ENCODE measurements at places on chromosomes 4 and X.
A peak's percentile ranks its signal among the peaks of the same experiment; 100 is the strongest.

DNA sequence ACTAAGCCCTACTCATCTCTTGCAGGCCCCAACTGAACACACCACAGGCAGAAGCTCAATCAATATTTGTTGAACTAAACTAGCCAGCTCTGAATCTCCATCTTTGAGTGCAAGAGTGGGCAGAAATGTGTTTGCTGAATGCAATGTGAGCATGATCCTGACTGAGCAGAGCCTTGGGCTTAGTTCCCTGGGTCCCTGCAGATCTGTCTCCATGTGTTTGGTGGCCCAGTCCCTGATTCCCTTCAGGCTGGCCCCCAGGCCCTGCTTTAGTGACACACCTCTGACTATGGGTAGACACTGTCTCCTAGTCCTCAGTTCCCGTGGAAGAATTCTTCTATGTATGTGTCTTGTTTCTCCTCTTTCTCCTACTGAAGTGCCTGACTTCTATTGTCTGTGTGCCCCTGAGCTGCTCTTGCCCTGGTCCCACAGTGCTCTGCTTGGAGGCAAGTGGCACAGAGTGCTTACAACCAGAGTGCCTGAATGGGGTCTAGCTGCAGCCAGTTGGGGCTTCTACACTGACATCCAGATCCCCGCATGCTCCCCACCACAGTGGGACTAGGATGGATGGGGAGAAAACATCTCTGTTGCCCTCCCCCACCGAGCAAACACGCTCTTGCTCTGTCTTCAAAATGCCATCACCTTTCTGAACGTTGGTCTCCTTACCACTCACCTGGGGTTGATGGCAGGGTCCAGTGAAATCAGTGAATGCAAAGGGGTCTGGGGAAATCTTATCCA, 9.3 kb downstream of the PJA1 start:
- no peak for DNase-seq

DNA sequence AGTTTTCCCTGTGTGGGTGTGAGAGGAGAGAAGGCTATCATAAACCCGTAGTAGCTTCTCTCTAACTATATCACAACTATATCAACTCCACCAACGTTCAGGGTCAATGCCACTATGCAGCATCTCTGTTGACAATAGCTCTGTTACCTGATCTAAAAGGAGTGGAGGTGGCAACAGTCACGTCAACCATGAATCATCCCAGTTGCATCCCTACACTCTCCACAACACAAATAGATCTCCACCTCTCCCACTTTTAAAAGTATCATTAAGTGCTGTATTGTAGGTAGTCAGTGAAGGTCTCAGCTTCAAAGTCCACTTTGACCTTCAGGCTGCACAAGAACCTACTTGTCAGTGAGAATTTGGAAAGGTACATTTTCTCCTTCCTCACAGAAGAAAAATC, 600.5 kb upstream of the GRIA3 start:
- no peak for DNase-seq

GRCh38 chr4:41420541-41420940, 117.4 kb upstream of the LIMCH1 start:
- no peak for DNase-seq

GRCh38 chrX:69102612-69103194, 62.5 kb downstream of the PJA1 start:
- DNase-seq = no peak

DNA sequence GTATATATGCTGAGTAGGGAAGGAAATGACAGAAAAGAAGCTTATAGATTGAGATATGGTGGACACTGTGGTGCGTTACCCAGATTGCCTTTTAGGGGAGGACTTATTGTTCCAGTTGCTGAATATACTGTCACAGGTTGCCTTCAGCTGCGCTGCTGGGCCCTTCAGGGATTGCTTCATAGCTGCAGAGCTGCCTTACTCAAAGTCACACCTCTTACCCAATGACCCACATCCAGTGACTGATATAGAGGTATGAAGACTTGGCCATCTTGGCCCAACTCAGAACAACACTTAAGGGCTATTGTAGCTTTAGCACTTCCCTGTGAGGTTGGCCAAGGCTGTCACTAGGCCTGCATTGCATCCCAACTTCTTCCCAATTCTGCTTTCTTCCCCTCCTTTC, 63.4 kb upstream of the TMEM164 start:
- no peak for DNase-seq

DNA sequence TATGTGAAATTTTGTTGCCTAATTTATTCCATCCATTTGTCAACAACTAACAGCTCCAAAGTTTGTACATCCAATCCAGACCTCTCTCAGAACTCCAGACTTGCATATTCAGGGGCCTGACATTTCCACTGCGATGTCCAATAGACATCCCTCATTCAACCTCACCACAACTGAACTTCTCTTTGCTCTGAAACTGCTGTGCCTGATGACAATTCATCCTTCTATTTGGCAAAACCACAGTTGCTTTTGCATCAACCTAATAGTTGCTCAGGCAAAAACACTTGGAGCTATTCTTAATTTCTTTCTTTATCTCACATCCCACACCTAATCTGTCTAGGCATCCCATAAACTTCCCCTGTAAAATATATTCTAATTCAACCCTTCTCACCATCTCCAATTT, 56.5 kb downstream of the ANTXR2 start:
- DNase-seq = no peak

DNA sequence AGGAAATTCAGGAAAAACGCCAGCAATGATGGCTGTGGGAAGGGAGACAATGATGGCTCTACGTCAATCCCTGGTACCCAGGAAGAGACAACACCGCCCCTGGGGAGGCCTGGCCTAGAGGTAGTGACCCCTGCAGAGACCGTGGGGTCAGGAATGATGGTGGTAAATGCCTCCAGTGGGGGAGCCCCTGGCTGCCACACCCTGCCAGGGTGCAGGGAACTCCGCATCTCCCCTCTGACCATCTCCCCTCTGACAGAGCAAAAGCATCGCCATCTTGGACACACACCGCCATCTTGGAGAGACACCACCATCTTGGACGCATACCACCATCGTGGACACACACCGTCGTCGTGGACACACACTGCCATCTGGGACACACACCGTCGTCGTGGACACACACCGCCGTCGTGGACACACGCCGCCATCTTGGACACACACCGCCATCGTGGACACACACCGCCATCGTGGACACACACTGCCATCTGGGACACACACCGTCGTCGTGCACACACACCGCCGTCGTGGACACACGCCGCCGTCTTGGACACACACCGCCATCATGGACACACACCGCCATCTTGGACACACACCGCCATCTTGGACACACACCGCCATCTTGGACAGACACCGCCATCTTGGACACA, 9.9 kb downstream of the ASMTL start:
- DNase-seq = no peak

- peak; percentile 60 for DNase-seq
Measured at GRCh38 chrX:155334486-155335336, at the start of gene CLIC2. CLIC2 (minus strand) TSS chrX:155334614; CDS start chrX:155334427, 187 bp downstream.

DNA sequence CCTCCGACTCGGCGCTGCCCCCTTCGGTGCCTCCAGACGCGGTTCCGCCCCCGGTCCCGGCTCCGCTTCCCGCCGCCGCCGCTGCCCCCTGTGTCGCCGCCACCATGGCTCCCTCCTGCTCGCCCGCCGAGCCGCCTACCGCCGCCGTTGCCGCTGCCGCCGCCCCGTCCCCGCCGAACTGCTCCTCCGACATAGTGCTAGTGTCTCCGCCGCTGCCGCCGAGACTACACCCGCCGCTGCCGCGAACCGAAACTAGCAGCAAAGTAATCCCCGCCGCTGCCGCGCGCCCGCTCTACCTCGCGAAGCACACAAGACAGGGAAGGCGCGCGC, 340 bp downstream of the HNRNPD start:
- no peak for DNase-seq

DNA sequence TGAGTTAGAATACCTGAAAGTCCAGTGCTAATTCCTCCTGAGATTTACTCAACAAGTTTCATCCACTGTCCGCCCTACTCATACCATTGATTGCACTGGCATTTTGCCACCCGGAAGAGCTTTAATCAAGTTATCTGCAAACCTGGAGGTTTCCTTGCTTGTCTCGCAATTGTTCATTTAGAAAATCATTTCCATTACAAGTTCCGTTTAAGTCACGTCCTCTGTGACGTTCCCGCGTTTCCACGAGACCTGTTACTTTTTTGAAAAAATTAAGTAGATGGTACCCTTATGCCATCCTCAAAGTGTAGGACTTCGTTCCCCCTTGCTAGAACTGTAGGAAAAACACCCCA, 761 bp upstream of the FRYL start:
- DNase-seq = peak; percentile 68

- no peak for DNase-seq
Measured at GRCh38 chrX:53458082-53458481, 23.9 kb upstream of the HSD17B10 start.

GRCh38 chr4:140937866-140938265, 181.7 kb upstream of the TBC1D9 start:
- DNase-seq = no peak

GRCh38 chr4:176470671-176471070, 150.9 kb downstream of the SPCS3 start:
- DNase-seq = no peak

- DNase-seq = no peak
Measured at GRCh38 chrX:3142259-3143042, 101.2 kb downstream of the ARSF start.

DNA sequence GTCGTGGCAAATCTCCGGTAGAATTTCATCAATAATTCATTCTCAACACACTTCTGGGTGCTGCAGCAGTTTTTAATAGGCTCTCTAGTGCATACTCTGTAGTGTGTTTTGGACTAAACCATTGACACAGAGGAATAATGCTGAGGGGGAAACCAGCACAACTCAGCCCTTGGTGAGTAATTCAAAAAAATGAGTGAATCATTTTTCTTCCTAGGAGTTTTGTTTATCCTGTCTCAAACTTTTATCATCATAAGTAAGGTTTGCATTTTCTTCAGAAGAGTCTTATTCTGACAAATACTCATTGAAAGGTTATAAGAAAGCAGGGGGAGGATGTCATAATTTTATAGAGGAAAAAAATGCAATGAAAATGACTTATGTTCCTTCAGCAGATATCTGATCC, 2542.7 kb downstream of the PCDH7 start:
- no peak for DNase-seq

DNA sequence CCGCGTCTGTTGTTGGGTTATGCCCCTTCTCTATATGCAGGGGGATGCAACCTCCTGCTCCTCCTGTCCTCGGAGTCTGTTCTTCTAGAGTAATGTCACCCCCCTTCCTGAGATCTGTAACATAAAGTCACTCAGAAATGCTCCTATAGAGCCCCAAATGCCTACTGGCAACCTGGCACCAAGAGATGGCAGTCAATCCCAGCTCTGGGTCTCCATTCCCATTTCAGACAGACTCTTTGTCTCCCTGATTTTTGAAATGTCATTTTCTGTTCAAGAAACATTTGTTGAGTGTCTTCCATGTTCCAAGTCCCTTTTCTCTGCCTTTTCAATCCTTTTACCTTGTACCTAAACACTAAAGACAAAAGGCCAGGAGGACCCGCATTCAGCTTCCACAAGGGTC, 9.6 kb upstream of the PRDM8 start:
- no peak for DNase-seq

DNA sequence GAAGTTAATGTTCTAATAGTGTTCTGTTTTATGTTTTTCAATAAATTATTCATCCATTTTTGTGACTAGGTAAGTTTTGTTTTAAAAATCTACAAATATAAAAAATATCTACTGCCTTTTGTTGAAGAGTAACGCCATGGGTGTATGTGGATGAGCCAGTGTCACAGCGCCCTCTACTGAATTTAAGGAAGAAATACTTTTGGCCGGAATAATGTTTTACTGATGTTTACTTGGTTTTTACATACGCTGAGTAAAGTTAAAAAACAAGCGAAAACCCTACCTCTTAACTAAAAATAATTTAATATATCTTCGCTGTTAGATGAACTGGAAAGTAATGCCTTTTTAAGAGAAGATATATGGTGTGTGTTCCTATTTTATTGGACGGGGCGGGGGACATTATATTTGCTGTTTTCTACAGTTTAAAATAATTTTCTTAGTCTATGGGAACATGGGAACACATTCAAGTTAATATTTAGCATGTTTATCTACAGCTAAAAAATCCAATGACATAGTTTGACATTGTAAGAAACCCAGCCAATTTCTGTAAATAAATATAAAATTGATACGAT, 86.1 kb downstream of the CPE start:
- peak; percentile 21 for DNase-seq

- no peak for DNase-seq
Measured at GRCh38 chrX:49878128-49878833, 1.0 kb upstream of the USP27X start.

DNA sequence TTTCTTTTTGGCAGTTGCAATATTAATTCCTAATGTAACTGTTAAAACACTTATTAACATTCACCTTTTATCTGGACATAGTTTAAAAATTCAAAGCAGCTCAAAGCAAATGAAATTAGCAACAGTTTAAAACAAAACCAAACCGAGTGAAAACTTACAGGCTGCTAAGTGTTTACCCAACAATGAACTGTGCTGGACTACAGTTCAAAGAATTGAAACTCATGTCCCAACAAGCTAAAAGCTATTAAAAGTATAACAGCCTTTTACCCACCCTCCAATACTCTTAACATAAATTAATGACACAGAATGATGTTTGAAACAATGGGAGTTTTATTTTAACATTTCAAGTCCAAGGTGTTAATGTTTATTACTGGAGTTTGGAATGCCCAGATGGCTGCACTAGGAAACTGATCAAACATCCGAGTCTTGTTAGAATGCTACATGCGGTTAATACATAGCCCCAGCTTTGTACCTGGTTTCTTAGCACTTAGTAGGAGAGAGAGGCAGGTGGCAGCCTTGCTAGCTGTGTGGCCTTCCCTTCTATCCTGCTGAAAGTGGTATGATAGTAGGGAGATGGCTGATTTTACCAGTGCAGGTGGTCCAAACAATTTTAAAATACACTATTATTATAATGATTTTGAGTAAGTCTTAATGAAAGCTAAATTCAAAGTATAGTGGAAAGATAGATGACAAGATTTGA, 21.1 kb upstream of the FRYL start:
- DNase-seq = no peak

DNA sequence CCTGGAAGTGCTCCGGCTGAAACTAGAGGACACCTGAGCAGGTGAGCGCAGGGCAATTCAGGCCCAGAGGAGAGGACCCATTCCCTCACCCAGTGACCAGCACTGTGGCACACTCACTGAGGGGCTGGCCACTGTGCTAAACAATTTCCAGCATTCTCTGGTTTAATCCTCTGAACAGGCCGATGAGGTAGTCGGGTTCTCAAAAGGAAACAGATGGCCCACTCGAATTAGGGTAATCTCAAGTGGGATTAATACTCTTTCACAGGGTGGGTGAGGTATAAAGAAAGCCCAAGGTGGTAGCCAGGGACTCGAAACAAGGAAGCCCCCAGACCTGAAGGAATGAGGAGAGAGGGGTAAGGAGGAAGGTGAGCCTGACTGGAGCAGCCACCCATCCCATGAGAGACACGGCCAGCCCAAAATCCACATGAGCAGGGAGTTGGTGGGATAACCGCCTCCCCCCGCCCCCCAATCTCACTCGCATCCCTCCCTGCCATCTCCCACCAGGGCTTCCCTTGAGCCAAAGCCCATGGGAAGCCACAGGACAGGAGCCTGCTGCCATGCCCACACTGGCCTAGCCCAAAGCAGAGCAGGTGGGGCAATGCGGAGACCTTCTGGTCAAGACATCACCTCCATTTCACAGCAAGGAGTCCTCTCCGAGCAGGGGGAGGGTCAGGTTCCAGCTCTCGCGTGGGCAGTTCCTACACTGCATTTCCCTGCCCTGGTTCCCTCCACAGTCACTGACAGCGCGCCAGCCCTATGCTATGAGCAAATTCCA, 55.0 kb downstream of the SH3KBP1 start:
- DNase-seq = no peak

GRCh38 chr4:113636877-113637276, 124.7 kb downstream of the CAMK2D start:
- no peak for DNase-seq
